ENCODE measurements at places on chromosomes 13 and 19. TPM values are rescaled to one million over a fixed set of nuclear protein-coding genes. Genes with fewer than 3 reads are reported as not detected.

GRCh38 chr13:113938716-113939115, 35.2 kb downstream of the C13orf46 start:
- no peak for DNase-seq

GRCh38 chr19:30326393-30326710, 45.8 kb upstream of the ZNF536 start:
- no peak for DNase-seq

DNA sequence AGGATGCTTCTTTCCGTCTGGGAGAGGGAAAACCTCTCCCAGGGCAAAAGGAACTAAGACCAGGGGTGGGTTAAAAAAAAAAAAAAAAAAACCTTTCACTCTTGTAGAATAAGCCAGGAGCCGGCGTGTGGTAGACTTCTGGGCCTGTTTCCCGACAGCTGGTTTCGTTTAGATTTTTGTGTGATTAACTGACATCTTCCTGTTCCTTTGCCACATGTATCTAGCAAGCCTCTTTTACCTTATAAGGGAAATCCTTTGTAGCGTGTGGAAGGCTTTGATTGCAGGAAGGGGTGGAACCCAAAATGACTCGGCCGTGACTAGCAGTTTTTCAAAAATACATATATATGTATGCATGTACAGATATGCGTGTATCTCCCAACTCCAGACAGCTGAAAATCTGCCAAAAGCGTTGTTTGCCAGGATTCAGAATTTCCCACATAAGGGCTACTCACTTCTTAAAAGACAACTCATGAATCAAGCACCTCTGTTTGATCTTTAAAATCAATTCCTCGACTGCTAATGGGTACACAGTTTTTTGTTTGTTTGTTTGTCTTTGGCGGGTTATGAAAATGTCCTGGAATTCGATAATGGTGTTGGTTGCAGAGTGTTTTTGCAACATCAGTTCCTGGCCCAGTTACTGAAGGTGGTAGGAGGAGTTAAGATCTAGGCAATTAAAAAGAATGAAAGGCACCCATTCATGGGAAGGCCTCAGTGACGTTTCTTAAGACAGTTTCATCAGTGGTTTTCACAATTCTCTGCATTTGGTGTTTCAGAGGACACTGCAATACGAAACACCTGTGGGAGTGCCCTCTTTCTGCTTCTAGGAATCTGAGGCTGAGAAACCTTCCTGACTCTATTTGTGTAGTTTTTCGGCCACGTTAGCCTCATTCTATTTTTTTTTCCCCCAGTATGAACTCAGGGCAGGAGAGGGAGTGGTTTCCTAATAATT, 2.7 kb downstream of the TPM4 start:
- DNase-seq: peak; percentile 64

DNA sequence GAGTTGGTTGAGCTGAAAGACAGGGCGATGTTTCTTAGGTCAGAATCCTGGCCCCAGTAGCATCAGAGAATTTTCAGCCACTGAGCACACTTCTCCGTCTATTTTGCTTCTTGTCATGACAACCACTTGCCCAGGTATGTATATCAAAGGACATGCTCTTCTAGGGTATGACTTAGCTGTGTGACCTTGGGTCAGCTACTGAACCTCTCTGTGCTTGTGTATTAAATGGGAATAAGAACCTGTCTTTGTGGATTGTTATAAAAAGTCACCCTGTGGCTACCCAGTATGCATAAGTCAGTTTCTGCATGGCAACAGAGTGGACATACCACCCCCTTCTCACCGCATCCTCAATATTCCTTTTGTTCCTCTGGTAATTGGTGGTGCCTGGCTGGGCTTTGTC, 26.1 kb downstream of the MBD3L1 start:
- no peak for DNase-seq

- no peak for DNase-seq
Observed at GRCh38 chr13:25186187-25186586, 14.1 kb upstream of the AMER2 start.

- no peak for DNase-seq
Observed at GRCh38 chr19:57637379-57637778, 4.4 kb downstream of the ZNF211 start.

- DNase-seq: no peak
Observed at GRCh38 chr19:12859546-12859945, 21.2 kb downstream of the MAST1 start.

GRCh38 chr13:33994826-33995502, 177.0 kb downstream of the RFC3 start:
- no peak for DNase-seq

- DNase-seq: no peak
Observed at GRCh38 chr19:11202488-11203193, 5.3 kb upstream of the KANK2 start.

DNA sequence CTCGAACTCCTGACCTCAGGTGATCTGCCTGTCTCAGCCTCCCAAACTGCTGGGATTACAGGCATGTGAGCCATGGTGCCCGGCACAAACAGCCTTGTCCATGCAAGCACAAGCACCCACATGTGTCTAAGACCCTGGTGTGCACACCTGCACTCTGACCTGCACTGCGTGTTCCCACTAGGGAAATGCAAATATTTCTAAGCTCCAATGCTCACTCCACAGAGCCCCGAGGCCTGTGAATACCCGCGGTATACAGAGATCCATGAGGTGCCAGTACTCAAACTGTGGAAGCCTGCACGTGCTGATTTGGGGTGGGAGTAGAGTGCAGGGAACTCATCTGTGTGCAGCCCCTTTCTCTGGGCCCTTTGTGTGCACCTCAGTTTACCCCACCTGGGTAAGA, 14.7 kb downstream of the GADD45B start:
- no peak for DNase-seq

Gene LPAR2
- total RNA-seq: 27.4 TPM

Gene IGFL3
- not detected for total RNA-seq

Gene SBK2
- 3.5 TPM for total RNA-seq

Gene FGF22
- not detected for total RNA-seq

Gene FGF21
- 0.78 TPM for total RNA-seq

Measured in PC-9 (cell line).